ENCODE measurements at places on chromosomes 6 and 20.

- no peak for DNase-seq
These were observed 1.5 kb downstream of the BRD2 start for GRCh38 chr6:32969685-32970412.

DNA sequence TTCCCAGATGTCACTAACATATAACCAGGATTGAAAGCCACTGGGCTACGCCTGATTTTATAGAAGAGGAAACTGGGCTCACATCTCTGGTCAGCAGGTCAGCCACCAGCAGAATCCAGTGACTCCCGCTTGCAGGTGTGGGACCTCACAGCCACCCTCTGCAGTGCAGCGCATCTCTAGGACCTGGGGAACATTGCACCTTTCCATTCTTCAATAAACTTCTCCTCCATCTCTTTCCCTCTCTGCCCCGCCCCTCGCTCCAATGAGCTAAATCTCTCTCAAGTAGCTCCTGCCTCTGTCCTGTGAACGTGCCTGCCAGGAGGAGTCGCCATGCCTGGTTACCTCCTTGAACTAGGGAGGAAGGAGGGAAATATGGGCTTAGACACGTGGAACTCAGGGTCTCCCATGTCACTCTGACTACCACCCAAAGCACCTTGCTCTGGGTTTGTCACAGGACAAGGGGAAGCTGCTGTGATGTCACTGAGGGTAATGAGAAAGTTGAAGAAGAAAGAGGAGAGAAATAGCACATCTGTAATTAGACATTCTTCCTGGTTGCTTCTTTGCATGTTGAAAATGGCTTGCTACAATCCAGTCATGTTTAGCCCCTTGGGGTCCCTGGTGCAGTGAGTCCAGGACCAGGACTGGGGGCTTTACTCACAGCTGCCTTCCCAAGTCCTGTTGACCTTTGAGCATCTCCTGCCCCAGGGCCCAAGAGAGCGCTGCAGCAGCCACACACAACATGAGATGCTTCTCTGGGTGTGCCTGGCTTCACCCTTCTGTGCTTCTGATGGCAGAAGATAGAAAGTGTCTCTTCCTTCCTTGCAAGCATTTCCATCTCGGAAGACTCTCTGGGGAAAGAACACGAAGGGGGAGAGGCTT is 469.4 kb downstream of the PREX1 start:
- no peak for DNase-seq

DNA sequence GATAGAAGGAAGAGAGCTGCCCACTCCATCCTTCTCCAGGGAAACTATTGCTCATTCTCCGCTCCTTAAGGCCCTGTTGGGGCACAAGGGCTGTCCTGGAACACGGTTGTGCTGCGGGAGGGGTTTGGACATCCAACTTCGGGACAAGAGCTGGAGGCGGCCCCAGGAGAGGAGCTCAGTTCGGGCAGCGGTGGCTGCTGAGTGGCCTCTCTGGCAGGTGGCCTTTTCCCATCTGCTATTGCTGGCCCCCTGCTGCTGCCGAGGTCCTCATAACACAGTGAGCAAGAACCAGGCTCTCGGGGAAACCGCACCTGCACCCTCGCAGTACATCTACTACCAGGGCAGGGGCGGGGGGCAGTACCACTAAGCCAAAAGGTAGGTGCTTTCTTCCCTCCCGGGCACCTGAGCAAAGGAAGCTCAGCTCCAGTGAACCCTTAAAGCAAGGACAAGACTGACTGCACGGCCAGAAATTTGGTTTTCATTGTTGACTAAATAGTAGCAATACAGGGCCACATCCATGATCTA is 63.7 kb downstream of the PSMG4 start:
- no peak for DNase-seq

GRCh38 chr20:57020364-57020763 is 246.1 kb downstream of the BMP7 start:
- no peak for DNase-seq

- DNase-seq = no peak
These were observed 9.9 kb upstream of the ULBP3 start for GRCh38 chr6:150078788-150079187.

DNA sequence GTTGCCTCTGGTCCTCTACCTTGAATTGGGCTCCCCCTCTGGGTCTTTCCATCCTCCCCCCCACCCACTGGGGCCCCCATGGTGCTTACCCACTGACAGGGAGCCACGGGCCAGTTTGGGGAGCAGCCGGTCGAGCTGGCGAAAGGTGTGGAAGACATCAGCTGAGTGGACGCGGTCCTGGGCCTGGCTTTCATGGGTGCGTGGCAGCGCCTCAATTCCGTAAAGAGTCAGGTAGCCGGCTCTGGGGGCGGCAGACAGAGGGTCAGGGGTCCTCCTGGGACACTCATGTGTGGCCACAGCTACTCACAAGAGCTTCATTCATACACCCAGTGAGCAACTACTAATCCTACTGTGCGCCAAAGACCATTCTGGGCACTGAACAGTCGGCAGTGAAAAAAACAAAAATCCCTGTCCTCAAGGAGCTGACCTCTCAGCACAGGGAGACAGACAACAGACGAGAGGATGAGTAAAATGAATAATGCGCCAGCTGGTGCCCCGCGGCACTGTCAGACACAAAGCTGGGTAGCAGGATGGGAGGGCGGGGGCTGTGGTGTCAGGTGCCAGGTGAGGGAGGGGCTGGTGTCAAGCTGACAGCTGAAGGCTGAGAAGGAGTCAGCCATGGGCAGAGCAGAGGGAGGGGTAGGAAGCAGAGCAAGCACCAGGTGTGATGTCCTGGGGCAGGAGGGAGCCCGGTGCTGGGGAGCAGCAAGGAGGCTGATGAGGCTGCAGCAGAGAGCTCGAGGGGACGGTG is 28.3 kb downstream of the PTGIS start:
- no peak for DNase-seq

DNA sequence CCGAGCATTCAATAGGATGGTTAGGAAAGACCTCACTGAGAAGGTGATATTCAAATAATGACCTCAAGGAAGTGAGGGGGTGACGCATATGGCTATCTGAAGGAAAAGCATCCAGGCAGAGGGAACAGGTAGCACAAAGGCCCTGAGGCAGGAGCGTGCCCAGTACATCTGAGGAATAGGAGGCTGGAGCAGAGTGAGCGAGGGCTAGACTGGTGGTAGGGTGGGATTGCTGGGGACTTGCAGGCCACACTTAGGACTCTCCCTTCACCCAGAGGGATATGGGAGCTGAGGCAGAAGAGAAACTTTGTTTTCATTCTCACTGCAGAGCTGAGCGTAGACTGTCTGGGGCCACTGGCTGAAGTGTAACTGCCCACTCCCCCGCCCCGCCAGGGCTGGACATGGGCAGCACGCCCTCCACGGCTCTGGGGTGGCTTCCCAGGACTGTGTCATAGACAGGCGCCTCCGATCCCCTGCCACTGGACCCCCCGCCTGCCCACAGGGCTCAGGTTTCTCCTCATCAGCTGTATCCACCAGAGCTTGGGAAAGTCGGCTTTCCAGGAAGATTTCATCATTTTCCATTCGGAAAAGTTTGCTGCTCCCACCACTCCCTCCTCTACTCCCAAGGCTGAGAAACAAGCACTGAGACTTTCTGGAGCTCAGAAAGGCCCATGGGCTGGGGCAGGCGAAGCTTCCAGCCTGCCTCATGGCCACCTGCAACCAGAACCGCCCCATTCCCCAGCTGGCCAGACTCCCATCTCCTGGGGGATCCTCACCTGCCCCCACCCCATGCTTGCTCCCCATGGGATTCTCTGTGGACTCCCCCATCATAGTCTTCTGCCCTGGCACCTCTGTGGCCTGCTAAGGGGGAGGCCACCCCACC is 142.6 kb downstream of the MRPL14 start:
- no peak for DNase-seq

GRCh38 chr6:45556828-45557227 is 179.1 kb upstream of the SUPT3H start:
- DNase-seq = no peak
